COR-L47 (cell line): ENCODE measurements at places on chromosomes 12 and 14.

- no peak for DNase-seq
Observed at GRCh38 chr14:45968037-45968436, 683.5 kb downstream of the RPL10L start.

- no peak for DNase-seq
Observed at GRCh38 chr14:89406941-89407340, 10.1 kb downstream of the FOXN3 start.

DNA sequence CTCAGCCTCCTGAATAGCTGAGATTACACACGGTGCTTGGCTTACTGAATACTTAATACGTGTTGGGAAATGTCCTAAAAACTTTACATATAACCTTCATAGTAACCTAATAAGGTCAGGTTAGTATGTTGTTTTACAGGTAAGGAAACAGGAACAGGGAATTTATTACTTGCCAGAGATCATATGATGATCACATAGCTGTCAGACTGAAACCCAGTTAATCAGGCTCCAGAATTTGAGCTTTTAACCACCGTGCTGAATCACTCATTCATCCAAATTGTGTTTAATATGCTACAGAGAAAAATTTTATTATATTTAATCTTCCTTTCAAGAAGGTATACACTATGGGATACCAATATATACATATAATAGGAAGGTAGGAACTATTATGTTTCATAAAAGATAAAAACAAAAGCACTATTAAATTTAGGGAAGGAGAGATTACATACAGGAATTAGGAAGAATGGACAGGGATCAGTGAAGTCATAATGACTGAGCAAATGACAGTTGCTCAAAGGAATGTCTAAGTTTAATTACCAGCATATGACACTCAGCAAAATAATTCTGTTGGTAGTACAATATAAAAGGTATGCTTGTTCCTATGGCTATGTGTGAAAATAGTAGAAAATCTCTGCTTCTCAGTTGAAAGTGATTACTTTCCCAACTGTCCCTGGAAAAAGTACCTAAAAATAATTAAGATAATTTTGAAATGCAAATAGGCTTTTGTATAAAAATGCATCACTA, 59.3 kb downstream of the HEATR5A start:
- no peak for DNase-seq

GRCh38 chr12:42508913-42509460, 80.6 kb downstream of the PRICKLE1 start:
- no peak for DNase-seq

GRCh38 chr12:27361372-27361771, 28.7 kb downstream of the BMAL2 start:
- no peak for DNase-seq

DNA sequence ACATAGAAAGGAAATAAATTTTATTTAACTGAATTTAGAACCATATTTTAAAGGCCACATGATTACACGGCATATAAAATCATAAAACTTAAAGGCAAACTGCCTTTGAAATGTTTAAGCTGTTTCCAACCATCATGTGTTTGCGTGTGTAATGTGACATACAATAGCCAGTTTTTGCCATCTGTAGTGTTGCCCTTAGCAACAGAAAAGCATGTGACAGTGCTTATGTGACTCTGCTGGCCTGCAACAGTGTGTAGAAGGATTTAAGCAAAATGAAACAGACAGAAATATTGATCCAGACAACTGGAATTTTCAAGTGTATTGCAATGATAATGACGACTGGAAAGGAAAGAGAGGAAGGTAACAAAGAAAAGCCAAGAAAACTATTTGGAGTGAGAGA, 49.5 kb downstream of the TSPAN19 start:
- DNase-seq, result peak; percentile 44

DNA sequence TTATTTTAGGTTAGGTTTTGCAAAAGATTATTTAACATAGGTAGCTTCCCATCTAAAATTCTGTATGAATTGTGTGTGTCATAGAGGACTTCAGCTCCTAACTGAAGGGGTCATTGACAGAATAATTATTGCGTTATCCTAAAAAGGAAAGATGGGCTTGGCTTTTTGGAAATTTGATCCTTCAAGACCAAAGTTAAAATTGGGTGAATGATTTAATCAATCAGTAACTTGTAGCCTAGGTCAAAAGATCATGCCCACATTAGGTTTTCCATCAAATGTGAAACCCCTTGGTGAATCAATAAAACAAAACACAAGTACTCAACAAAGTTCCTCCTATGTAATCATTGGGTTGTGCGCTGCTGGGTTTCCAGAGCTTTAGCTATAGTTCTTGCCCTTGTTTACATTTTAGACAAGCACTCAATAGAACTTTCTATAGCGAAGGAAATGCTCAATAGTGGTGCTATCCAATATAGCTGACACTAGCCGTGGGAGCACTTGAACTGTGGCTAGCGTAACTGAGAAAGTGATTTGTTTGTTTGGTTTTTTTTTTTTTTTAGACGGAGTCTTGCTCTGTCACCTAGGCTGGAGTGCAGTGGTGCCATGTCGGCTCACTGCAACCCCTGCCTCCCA, 37.6 kb upstream of the ARHGAP5 start:
- no peak for DNase-seq

- DNase-seq, result peak; percentile 60
Observed at GRCh38 chr14:22570132-22570949, 18.7 kb downstream of the DAD1 start.

DNA sequence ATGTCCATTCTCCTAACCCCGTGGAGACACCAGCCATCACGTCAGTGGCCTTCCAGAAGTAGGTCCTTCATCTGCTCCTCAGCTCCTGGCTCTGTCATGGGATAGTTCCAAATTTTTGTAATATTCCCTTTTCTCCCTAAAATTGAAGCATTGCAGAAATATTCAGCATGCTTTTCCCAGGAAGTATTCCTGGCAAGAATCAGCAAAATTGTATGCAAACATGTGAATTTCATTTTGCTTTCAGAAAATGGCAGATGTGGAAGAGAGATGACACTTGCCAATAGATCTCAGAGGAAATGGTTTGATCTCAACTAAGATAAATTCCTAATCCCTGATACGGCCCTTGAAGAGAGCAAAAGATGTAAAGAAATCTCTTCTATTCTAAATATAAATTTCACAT, 298.9 kb downstream of the ITPR2 start:
- no peak for DNase-seq

GRCh38 chr14:98951521-98952152, 320.4 kb downstream of the BCL11B start:
- no peak for DNase-seq

GRCh38 chr12:42809226-42809625, 219.7 kb upstream of the PRICKLE1 start:
- no peak for DNase-seq

GRCh38 chr12:68013181-68013580, 23.9 kb downstream of the IFNG-AS1 start:
- no peak for DNase-seq

GRCh38 chr12:47819138-47819895, 386 bp downstream of the HDAC7 start:
- no peak for DNase-seq

DNA sequence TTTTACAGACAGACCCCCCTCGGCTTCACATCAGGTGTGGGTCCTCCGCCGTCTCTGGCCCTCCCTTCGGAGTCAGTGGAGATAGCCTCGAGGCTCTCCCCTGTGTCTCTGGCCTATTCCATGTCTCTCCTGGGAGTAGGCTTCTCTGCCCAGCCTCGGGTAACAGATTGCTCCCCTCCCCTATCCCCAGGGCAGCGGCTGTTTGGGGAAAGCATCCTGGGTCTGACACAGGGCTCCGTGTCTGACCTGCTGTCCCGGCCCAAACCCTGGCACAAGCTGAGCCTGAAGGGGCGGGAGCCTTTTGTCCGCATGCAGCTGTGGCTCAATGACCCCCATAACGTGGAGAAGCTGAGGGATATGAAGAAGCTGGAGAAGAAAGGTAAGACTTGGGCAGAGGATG, 30.8 kb downstream of the PHETA1 start:
- DNase-seq, result no peak

DNA sequence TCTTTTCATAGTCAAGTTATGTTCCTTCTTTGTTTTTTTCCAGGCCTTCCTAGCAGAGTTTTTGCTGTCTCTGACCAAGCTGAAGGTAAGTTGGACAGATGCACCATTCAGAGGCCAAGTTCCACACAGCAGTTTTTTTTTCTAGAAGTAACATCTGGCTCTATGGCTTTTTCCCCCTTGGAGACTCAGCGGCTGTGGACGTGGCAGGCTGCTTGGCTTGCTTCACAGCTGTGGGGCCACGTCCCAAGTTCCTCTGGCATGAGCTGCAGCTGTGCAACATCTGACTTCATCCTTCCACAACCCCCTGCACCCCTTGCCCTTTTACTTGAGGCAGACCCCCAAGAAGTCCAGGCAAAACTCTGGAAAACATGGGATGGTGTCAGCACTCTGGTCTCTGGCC, 24.2 kb upstream of the RHOJ start:
- DNase-seq, result no peak

GRCh38 chr14:102103062-102103695, 16.3 kb upstream of the HSP90AA1 start:
- no peak for DNase-seq

DNA sequence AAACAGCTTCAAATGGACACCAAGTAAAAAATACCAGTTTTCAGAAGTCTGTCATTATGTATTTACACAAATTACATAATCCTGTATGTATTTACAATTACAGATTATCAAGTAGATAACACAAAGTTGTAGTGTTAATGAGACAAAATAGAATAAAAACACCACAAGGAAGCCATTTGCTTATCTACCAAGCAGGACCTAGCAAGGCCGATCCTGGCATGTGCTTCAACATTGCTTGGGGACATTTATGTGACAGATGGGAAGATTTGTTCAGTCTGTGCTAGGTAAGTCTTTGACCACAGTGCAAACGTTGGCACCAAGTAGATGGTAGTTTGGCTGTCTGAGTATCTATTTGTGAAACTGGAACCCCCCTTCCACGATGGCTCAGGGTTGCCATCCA, 35.8 kb downstream of the BCAT1 start:
- DNase-seq, result no peak

- DNase-seq, result peak; percentile 13
Observed at GRCh38 chr12:47032644-47033043, 46.8 kb upstream of the PCED1B start.

- DNase-seq, result peak; percentile 45
Observed at GRCh38 chr14:77141214-77142004, at the start of gene ZDHHC22. ZDHHC22 (minus strand) TSS chr14:77141791; CDS start chr14:77139738, 2,053 bp downstream.

DNA sequence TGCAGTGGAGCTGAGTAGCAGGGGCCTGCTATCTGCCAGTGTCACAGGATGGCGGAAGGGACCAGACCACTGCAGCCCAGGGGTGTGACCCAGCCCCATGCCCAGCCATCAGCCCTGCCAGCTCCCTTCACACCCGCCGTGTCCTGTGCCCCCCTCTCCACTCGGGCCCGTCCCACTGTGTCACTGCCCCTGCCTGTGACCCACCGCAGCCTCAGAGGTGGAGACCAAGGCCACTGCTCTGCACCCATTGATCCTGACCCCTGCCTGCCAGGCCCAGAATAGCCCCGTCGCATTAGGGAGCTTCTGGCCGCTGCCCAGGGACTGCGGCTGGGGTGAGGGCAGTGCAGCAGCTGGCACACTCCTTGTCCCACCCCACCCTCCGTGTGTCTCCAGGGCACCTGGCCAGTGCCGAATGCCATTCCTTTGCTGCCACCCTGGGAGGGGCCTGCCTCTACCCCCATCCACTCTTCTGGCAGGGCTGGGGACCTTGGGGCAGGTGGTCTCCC, 2.1 kb upstream of the CRIP2 start:
- no peak for DNase-seq

- no peak for DNase-seq
Observed at GRCh38 chr12:48765753-48766162, 23.1 kb downstream of the ADCY6 start.

DNA sequence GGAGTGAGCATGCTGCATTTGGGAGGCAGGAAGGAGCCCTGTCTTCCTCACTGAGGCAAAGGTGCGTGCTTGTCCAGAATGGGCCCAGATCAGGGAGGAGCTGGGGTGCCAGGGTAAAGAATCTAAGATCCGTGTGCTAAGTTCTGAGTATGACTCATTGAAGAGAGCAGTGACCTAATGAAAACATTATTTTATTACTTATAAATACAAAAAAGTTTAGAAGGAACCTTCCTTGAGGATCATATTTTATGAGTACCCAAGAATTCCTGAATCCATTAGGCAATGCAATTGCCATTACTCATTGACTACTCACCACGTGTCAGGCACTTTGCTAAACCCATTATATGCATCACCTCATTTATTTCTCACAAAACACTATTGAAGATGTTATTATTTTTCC, 264.7 kb downstream of the EGLN3 start:
- no peak for DNase-seq

DNA sequence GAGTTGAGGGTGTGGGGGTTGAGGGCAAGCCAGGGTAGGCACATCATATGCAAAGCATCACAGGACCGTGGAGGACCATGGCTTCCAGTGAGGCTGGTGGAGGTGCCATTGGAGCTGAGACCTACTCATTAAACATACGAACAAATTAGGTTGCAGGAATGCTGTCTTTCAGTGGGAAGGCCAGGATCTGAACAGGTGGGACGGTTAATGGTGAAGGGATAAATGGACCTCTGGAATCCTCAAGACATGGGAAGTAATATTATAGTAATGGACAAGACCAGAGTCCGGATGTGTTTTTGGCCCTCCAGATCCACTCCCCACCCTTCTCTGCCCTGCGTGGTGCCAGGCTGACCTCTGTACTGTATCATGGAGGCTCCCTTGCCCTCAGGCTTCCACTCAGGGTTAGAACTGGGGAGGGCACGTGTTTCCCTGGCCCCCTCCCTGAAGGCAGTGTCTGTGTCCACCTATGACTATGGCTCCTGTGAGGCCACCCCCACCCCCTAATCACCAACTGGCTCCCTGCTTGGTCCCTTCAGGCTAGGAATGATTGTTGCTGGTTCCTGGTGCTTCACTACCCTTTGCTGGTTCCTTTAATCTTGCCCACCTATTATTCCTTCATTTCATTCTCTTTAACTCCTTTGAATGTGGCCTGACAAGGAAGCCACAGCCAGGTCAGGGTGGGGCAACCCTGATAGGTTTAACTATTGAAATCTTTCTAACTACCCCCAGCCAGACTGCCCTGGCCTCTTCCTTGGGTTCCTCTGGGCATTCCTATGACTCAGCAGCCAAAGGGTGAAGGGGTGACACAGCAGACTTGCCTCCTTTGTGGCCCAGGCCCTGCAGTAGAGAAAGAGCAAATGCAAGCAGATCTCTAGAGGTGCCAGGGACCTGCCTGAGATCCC, 10.7 kb downstream of the DHRS2 start:
- DNase-seq, result no peak
